Stimulated activated CD8-positive, alpha-beta memory T cell treated with anti-CD3 and anti-CD28 coated beads, Interleukin-4, amount 100 ng/mL, for 24 hours (primary cell): ENCODE measurements at places on chromosomes 7 and 10.
A peak's percentile ranks its signal among the peaks of the same experiment; 100 is the strongest.

- no peak for DNase-seq
These were observed 890 bp downstream of the ZFYVE27 start for GRCh38 chr10:97737770-97738265.

- DNase-seq, result no peak
These were observed 127.4 kb downstream of the TRRAP start for GRCh38 chr7:99005776-99006175.

GRCh38 chr7:77800158-77800557 lies 1.6 kb downstream of the PHTF2 start:
- peak; percentile 13 for DNase-seq

DNA sequence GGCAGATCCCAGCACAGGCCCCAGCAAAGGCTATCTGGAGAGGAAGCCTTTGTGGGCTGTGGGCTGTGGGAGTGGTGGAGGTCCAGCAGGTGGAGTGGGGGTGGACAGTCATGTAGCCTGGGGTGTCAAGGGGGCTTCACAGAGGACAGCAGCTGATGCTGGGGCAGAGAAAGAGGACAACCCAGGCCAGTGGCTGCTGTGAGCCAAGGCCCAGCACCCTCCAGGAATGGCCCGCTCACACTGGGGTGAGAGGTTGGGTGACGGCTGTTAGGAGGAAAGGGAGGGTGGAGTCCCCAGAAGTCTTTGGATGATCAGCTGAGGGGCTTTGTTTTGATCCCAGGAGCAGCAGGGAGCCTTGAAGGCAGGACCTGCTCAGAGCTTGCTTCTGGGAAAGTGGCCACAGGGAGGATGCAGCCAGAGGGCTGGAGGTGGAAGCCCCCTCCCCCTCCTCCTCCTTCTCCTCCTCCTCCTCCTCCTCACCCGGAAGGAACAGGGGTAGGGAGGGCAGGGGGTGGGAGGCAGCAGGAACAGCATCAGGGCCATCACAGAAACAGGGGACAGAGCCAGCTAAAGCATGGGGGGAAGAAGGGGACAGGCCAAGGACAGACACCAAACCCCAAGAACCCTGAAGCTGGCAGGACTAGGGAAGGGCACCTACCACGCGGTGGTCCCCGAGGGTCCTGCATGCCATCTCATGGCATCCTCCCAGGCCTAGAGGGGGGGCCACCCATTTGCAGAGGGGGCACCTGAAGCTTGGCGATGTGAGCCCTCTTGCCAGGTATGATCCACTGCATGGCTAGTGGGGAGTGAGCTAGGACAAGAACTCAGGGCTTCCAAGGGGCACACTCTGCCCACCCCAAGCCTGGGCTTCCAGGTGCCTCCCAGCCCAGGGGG lies 144.9 kb downstream of the GRID1 start:
- no peak for DNase-seq

DNA sequence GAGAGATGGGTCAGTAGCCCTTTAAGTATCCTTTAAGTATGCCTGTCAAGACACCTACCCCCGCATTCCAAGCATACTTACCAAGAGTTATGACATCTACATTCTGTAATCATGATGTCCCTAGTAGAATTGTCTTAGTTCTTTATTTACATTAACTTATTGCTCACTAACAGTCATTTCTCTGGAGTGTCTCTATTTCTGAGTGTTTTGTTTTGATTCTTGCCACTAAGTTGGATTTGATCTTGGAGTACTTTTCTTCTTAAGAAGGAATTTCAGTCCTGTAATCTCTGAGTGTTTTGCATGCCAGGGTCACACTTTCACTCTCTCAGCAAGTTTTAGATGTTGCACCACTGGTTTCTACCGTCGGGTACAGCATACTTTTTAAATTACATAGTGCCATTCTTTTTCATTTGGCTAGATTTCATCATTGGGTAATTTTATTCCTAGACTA lies 1053.9 kb downstream of the KCNMA1 start:
- DNase-seq, result no peak

DNA sequence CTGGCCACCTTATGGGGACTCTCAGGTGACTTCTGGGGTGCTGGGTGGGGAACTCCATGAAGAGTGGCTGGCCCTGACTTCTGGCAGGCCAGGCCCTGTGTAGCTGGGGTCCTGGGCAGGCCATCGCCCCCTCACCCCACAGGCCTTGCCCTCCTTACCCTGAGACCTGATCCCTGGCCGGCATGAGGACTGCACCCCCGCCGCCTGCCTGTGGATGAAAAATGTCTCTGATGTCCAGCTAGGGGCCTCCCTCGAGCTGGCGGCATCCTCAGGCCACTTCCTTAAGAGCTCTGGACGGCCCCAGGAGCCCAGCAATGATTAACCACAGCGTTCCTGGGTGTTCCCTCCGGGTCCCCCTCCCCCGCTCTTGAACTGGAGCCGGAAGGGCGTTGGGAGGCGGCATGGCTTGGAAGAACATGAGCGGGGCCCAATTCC lies 31.8 kb upstream of the SHH start:
- no peak for DNase-seq

DNA sequence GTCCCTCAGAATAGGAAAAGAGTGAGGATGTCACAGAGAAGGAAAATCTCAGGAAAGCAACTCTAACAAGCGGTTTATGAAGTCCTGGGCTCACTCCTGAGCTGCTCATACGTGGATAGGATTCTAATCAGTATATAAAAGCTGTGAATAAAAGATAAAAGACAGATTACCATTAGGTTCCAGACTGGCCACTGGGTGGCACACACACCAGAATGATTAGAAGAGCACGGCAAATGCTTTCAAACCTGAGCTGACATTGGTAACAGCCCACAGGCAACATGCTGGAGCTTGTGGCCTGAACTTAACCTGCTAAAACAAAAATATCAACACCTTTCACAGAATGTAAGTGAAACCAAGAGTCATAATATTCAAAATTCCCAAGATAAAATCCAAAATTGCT lies 370.8 kb downstream of the GRID1 start:
- no peak for DNase-seq

DNA sequence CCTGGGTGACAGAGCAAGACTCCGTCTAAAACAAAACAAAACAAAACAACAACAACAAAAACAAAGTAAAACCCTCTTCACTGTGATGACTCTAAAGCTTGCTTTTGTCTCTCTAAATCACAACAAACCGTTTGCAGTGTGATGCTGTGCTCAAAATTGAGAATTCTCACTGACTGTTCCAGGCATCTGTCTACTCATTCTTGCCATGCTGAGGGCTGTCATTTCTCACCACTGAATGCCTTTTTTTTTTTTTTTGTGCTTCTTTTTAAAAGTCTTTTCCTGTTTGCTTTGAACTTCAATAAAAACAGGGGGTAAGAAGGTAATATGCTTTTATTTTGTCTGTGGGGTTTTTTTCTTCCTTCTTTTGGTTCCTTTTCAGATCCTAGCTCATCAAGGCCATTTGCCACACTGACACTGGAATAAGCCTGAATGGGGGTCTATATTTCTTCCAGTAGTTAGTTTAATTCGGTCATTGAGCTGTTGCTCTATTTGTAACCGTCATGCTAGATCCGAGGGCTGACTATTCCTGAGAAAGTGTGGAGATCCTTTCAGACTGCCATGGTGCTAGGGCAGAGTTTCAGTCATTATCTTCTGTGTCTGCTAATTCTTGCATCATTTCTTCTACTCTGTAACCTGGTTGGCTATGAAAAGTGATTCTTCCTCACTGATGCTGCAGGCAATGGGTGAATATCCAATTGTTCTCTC lies 10.6 kb downstream of the FAS start:
- DNase-seq, result no peak

GRCh38 chr7:99313204-99313573 lies 12.5 kb upstream of the ARPC1A start:
- no peak for DNase-seq

DNA sequence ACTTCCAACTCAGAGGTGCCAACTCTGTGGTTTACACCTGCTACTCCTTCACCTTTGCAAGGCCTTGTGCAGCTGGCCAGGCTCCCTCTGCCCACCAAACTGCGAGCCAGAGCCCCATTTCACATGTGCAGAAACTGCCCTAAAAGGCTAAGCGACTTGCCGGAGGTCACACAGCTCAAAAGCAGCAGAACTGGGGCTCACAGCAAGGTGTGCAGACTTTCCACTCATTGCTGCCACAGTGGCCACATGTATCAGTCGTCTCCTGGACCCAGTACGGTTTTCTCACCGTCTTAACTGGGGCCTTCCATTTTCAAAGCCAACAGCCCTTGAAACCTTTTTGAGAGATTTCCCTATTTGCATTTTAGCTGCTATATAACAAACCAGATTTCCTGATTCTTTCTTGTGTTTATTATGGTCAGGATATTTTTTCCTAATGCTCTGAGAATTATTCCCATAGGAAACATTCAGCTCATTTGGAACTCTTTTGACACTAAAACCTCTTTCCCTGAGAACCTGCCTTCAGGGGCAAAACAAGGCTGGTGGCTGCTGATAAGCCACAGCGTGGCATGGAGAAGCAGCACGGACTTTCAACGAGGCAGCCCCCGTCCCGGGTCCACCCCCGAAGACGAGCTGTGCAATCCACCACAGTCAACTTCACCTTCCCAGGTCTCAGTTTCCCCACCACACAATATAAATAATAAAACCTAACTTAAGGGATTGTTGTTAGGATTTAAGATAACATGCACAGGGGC lies 29.9 kb downstream of the SORBS1 start:
- DNase-seq, result no peak

GRCh38 chr7:147567043-147567442 lies 1023.5 kb upstream of the C7orf33 start:
- no peak for DNase-seq

DNA sequence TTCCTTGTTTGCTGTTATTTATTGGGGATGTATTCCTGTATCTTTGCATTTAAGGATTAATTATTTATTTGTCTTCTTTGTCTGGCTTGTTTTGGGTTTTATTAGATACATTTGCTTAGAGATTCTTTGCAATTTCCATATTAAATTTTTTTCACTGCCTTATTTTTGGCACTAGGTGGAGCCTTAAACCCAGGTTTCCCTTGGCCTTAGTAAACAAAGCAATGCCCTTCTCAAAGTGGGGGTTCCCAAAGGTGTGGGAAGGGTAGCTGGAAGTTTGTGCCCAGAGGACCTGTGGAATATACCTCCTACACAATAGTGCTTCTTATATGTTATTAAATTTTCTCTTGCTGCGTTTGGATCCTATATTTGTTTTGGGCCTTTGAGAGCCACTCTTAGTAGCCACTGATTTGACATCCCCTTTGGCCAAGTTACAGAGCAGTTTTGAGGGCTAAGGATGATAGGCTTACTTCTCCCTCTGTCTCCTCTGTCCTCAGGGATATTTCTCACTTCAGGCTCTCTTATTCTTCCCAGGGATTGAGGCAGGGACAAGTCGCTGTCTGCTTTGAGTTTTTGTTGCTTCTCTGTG lies 162.3 kb downstream of the ITGB1 start:
- DNase-seq, result no peak

GRCh38 chr10:73044378-73045285 lies 52.0 kb downstream of the P4HA1 start:
- no peak for DNase-seq
